ENCODE measurements at places on chromosomes 5 and 9. TPM values are rescaled to one million over a fixed set of nuclear protein-coding genes. Genes with fewer than 3 reads are reported as not detected.

- DNase-seq = no peak
Observed at GRCh38 chr9:93100276-93100636, 4.2 kb downstream of the CARD19 start.

GRCh38 chr5:175168882-175169507, 275.0 kb downstream of the DRD1 start:
- no peak for DNase-seq

GRCh38 chr5:158879993-158880392, 219.7 kb downstream of the EBF1 start:
- no peak for DNase-seq

- no peak for DNase-seq
Observed at GRCh38 chr5:64949331-64949730, 180.6 kb downstream of the CWC27 start.

GPR150 gene
- 0.09 TPM for total RNA-seq

DNA sequence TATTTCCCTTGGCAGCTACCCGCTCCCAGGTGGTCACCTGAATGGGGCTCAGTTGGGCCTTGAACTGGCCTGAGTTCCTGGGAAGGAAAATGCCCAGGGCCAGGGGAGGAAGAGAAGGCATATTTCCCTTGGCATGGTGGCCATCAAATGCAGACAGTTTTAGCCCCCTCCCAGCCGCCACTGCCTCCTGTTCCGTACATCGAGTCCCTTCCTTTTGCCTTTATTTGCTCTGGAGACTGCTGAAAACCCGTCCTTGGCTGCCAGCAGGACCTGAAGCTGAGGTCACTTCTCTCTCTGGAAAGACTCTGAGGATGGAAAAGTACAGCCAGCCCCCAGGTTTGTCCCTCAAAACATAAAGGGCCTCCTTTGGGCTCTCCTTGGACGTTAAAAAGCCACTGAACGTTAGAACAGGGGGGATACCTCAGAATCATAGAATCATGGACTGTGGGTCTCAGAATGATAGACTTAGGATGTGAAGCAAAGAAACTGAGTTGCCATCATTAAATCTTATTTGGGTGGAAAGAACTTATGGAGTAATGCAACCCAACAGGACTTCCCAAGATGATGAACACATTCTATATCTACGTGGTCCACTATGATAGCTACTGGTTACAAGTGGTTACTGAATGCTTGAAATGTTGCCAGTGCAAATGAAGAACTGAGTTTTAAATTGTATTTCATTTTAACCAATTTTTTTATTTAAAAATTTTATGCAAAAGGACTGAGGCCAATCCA, 7.1 kb downstream of the SPARC start:
- no peak for DNase-seq

- DNase-seq = no peak
Observed at GRCh38 chr5:164324239-164324638, 818.8 kb downstream of the MAT2B start.

GRCh38 chr5:144040615-144041305, 129.7 kb downstream of the YIPF5 start:
- peak; percentile 75 for DNase-seq

- peak; percentile 98 for DNase-seq
Observed at GRCh38 chr5:136058039-136058971, 29.5 kb downstream of the TGFBI start.

FCHO2 gene
- total RNA-seq = 18.4 TPM

- DNase-seq = no peak
Observed at GRCh38 chr5:120456006-120456405, 8.1 kb upstream of the PRR16 start.

- no peak for DNase-seq
Observed at GRCh38 chr9:122835313-122835731, 6.9 kb upstream of the PDCL start.

CCIN gene
- 0.62 TPM for total RNA-seq

PCDHGA10 gene
- total RNA-seq = 3.0 TPM

KLHL3 gene
- 3.6 TPM for total RNA-seq

FXN gene
- 5.1 TPM for total RNA-seq

PLPP7 gene
- 52.4 TPM for total RNA-seq

DNA sequence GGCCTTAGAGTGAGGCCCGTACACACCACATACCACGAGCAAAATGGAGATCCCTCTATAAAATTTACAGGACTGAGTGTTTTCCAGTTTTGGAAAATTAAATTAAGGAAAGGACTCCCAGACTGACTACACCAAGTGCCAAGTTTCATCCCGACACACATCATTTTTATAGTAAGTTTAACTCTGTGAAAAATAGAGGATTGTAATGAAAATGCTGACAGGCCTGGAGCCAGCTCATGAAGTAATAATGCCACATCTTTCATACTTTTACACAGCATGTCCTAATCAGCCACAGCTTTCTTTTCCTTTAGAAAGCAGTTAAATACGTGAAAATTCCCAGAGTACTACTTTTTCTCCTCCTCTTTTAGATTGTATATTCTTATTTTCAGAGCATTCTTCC, 169.2 kb downstream of the SAXO1 start:
- peak; percentile 86 for DNase-seq

DNA sequence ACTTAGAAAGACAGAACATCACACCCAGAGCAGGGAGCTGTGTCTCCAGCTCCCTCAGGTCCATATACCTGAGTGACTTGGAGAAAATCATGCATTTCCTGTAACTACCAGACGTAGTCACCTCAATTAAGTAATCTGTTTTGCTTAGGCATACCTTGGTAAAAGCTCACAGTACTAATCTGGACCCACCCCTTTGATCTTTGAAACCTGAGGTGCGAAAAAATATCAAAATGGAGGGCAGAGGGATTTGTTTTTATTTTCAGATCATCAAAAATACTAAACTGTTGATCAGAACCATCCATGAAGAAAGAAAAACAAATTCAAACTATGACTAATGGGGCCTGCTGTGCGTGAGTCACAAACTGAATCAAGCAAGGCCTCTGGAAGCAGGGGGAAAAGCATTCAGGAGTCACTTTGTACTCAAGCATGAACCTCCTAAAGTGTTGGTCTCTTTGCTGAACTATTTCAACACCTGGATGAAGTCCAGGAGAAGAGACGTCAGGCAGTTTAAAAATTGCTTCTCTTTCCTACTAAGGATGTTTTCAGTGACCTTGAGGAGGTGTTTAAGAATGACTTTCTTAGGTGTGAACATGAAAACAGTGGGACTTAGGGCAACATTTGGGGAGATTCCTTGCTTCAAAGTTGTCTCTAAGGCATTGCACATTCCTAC, 76.3 kb downstream of the MUSK start:
- peak; percentile 85 for DNase-seq

GRCh38 chr5:123209502-123210027, 120.5 kb downstream of the PRDM6 start:
- peak; percentile 34 for DNase-seq

DNA sequence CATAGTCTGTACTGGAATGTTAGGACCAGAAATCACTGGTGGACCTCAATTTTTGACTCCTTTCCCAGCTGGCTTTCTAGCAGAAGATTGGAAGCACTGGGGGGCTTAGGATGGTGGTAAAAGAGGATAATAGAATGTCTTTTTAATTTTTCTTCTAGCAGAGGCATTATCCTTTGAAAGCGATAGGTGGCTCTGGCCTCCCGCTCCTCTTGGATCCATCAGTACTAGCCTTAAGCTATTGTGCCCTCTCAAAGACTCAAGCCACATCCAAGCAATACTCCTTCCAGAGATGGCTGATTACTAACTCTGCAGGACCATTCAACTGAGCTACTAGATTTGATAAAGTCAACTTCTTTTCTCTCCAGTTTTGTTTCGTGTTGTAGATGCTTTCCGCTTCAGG, 610.6 kb downstream of the CDH12 start:
- no peak for DNase-seq

ZNF366 gene
- 2.1 TPM for total RNA-seq

DNA sequence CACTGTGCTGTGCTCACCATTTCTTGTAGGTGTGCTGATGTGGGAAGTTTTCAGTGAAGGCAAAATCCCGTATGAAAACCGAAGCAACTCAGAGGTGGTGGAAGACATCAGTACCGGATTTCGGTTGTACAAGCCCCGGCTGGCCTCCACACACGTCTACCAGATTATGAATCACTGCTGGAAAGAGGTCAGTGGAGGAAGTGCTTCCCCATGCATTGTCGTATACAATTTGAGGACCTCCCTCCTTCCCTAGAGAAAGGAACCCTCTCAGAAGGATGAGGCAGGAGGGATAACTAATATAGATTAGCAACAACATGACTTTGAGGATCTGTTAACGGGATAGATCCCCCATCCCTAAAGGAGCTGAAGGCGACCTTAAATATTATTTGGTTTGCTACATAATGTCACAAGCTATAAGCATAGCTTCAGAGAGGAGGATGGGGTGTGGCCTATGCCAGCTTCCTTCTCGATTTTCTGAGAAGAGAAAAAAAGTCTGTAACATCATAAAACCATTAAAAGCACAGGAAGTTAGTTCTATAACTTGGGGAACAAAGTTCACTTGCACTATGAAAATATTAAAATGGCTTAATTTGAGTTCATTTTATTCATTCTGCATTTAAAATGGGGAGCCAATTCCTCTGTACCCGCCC, 17.0 kb upstream of the CYFIP2 start:
- DNase-seq = no peak

DNA sequence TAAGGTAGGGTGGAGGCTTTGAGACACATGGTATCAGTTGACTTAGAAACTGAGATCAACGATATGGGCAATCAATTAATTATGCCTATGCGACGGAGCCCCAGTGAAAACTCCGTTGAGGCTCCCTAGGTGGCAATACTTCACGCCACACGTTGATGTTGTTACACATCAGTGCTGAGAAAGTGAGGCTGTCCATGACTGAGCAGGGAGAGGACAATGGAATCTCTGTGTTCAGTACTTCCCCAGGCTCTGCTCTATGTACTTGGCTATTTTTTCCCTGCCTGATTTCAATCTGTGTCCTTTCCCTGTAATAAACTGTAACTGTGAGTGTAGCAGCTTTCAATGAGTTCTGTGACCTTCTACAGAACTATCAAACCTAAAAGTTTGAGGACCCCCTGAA, 211.7 kb downstream of the SNCAIP start:
- no peak for DNase-seq

GRCh38 chr9:87236546-87236945, 261.1 kb upstream of the DAPK1 start:
- DNase-seq = no peak

- no peak for DNase-seq
Observed at GRCh38 chr5:132269635-132270334, 12.3 kb downstream of the PDLIM4 start.

- no peak for DNase-seq
Observed at GRCh38 chr5:109152565-109152964, 257.2 kb downstream of the PJA2 start.

GRCh38 chr9:72557549-72557948, 36.1 kb downstream of the TMC1 start:
- no peak for DNase-seq

DNA sequence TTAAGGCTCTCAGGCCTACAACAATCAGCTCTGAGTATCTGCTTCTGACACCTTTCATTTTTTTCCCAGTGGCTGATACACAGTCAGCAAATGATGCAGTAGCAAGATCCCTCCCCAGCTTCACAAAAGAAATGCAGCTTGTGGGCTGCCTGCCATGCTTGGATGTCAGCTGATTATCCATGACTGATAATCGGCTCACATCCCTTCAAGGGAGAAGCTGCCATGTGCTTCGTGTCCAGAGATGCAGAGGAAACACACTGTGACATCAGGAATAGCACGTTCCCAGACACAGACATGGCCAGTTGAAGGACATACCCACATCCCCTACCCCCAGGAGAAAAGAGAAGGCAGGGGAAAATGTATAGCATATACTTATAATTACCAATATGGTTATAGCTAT, 27.9 kb downstream of the TMEM215 start:
- DNase-seq = peak; percentile 64

DNA sequence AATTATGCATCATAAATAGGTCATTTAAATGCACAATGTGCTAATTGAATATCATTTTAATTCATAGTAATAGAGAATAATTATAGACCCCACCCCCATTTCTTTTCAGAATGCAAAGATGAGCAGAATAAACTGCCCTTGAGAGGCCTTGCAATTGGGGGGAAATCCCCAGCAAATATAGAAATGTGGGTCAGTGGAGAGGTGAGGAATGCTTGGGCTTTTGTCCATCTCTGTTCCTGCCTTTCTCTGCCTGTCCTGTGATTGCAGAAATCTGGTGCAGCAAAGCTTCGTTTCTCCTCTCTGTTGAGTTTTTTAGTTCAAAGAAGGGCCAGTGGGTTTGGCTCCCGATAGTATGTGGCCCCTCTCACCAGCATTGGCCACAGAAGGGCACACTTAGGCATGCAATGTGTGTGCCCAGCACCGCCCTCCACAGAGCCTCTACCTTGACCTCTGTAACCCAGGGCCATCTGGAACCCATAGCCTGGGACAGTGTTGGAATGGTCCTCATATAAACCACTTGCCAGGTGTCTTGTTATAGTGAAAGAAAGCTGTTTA, 164.2 kb downstream of the SEMA6A start:
- DNase-seq = no peak

DNA sequence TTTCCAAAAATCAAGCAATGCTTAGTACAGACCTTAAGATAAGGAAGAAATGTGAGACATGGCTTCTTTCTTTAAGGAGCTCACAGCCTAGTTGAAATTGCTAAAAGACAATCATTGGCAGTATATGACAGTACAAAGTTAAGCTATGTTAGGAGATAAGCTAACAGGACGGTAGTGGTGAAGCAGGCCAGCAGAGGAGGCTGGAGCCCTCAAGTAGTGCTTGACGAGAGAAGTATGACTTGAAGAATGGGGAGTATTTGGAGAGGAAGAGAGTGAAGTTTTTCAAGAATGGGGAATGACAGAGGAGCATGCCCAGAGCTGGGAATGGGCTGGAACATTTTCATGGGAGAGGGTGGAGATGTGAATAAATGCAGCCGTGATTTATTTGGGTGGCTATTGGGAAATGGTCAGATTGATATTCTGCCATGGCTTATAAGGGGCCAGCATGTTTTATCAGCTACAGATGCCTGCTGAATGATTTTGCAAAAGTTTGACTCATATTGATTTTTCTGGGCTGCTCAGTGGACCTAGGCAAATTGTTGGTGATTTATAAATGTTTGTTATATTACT, 43.7 kb downstream of the LURAP1L start:
- DNase-seq = peak; percentile 76
